Stimulated activated CD8-positive, alpha-beta memory T cell treated with anti-CD3 and anti-CD28 coated beads, Interleukin-15, amount 100 ng/mL, for 48 hours (primary cell): ENCODE measurements at places on chromosomes 6 and 20.

- DNase-seq: no peak
Observed at GRCh38 chr6:24565196-24565595, 70.4 kb downstream of the ALDH5A1 start.

DNA sequence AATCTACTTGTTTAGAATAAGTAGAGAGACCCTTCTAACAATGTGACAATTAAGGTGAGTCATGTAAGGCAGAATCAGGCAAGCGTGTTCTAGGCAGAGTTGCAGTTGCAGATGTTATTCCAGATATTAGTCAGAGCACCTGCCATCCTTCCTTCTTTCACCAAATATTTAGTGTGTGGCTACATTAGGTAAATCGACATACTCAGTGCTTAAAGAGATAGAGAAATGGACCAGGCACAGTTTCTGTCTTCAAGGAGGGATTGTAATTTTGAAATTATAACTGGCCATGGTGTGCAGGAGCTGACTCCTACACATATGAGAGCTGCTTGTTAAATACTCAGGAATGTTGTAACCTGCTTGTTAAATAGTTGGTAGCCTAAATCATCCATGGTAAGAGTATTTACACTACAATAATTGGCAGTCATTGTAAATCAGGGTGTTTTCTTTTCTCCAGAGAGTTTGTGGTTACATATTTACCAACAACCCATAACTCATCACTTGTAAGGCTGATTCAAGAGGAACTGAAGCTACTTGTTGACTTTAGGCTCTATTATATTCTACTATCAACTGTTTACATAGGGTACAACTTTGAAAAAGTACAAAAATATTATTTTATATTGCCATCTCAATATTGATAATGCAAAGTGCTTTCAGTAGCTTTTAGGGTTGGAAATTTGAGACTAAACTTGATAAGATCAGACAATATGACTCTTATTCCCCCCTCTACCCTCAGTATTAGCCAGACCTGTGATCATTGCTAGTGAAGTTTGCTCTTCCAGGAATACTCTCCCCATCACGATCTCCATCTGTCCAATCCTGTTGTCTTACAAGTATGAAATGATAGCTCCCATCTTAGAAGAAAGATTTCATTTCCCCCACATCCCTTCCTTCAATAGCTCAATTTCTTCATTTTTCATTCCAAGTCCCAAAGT lies 607.1 kb downstream of the COL12A1 start:
- DNase-seq: no peak

GRCh38 chr6:14671261-14671681 lies 553.7 kb downstream of the CD83 start:
- no peak for DNase-seq

- no peak for DNase-seq
Observed at GRCh38 chr6:144408161-144408560, 123.0 kb downstream of the UTRN start.

GRCh38 chr20:16292226-16292880 lies 280.9 kb downstream of the KIF16B start:
- no peak for DNase-seq

DNA sequence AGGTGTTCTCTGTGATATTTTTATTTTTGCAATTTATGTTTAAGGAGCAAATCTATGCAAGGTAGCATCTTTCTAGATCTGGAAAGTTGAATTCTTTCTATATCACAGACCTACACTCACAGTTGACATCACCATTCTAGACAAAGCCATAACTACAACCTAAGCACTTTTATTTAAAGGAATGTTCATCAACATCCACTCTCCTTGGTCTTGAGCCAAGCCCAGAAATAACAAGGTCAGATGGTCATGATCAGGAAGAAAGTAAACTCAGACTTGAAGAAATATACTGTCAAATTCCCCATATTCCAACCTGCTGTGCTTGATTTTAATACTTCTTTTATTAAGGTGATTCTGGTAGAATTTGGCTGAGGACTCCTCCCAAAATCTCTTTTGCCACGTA lies 32.2 kb downstream of the MMUT start:
- no peak for DNase-seq

DNA sequence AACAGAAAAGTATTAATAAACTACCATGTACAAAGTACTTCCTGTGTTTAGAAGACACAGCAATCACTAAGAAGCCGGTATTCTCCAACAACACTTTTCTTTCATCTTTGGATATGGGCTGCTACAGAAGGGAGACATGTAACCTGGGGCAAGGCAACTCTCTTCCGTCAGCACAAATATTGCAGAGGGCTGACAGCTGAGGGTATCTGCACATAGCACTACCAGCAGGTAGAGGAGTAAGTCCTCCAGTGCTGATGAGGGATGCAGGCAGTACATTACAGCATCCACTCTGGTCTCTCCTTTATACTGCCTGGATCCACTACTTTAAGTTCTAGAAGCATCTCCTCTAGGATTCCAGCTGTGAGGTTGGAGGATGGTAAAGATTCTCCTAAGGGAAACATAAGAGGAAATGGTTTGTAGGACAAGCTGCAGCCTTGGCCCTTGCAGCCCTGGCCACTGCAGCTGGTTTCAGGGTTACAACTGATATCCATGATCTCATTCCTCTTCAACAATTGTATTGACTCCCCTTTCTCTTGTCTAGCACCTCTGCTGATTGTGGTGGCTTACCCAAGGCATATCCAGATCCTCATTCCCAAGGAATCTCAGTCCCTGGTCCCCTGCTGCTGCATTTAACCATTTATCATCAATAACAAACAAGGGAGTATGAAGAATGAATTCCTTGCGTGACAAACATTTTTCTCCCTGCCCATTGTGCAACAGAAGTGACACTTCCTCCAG lies 110.7 kb upstream of the ADGRF1 start:
- no peak for DNase-seq
